ENCODE measurements at places on chromosomes 4 and X. TPM values are rescaled to one million over a fixed set of nuclear protein-coding genes. Genes with fewer than 3 reads are reported as not detected.
A peak's percentile ranks its signal among the peaks of the same experiment; 100 is the strongest.

Gene ZDHHC9
- total RNA-seq: 14.1 TPM

Gene SLC9B2
- total RNA-seq: 17.2 TPM

Gene PNMA3
- total RNA-seq: 0.17 TPM

Gene SLBP
- total RNA-seq: 43.6 TPM

Gene GIMD1
- total RNA-seq: not detected

Gene SMIM10
- 8.9 TPM for total RNA-seq

Gene ZNF718
- 5.8 TPM for total RNA-seq

Gene RTL9
- total RNA-seq: not detected

DNA sequence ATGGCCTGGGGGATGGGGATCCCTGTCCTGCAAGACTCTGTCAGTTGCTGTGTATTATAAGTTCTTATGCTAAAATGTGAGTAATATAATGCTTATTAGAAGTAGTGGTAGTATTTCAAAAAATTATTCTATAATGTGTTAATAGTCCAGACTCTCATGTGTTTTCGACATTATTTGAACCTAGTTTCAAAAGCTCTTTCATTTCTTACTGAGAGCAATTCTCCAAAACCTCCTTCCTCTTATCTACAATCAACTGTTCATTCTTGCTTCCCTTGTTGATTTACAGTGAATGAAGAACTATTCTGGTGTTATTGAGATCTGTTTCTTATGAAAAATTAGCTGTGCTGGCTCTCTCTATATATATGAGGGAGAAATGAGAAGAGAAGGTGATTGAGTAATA, 32.9 kb upstream of the PTPN13 start:
- no peaks in the 10 kb centered on the region for H3K27me3 ChIP-seq
- H3K4me3 ChIP-seq: no peak overlapping the region
- no peak overlapping the region for H3K27ac ChIP-seq
- no peaks in the 10 kb centered on the region for H3K4me1 ChIP-seq

DNA sequence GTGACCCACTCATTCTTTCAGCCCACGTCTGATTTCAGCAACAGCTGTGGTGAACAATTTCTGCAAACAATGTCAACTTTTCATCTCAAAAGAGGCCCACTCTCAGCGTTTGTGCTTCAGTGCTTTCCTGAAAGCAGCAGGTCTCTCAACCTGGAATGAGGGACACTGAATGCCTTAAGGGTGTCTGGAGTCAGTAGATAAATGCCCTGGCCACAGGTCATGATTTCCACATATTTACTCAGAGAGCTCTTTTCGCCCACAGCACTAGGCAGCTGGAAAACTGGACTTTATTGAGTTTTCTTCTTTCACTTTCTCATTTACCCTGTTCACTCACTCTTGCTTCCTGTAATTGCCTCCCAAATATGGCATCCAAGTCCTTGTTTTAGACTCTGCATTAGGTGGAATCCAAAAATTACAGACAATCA, 52.8 kb downstream of the NPFFR2 start:
- no peaks in the 10 kb centered on the region for H3K36me3 ChIP-seq
- H3K27ac ChIP-seq: no peak overlapping the region

- peak overlapping the region; percentile 97 for H3K27ac ChIP-seq
- no peaks in the 10 kb centered on the region for H3K36me3 ChIP-seq
- no peaks in the 10 kb centered on the region for H3K27me3 ChIP-seq
- H3K4me3 ChIP-seq: peak overlapping the region; percentile 73
- DNase-seq: no peak
These were observed 2.9 kb downstream of the KLHL15 start for GRCh38 chrX:24023972-24024669.

DNA sequence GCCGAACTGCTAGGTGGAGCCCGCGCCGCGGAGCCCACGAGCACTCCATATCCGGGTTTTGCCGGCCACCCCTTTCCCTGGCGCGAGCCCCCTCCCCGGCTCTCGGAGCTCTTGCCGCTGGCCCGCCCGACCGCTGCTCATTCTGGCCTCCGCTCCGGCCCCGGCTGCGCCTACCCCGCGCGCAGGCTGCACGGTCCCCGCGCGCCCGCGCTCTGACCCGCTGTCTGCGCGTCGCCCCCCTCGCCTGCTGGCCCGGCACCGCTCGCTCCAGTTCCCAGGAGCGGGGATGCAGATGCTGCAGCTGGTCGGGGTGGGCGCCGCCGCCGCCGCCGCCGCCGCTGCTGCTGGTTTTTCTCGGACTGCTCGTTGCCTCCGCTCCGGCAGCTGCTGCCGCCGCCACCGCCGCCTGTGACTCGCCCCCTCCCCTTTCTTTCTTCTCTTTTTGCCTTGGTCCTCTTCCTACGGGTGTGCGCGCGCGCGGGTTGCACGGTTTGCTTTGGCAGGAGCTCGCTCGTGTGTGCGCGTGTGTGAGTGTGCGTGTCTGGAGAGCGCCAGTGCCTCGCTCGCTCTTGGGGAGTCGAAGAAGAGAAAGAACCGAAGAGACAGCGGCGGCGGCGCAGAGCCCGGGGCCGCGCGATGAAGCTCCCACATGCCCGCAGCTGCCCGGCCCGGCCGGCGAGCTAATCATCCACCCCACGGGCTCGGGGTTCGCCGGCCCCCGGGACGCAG, at the start of gene ADGRL3:
ADGRL3 (plus strand) TSS at position 140 of the 729 bp plus-strand sequence.
- no peak for DNase-seq
- H3K27me3 ChIP-seq: no peaks in the 10 kb centered on the region
- no peaks in the 10 kb centered on the region for H3K36me3 ChIP-seq
- peaks cover 8% of the 10 kb centered on the region for H3K4me1 ChIP-seq
- peak within 1 kb of the TSS; percentile 52 for H3K27ac ChIP-seq

GRCh38 chr4:2251073-2251794, 9.3 kb upstream of the HAUS3 start:
- H3K27me3 ChIP-seq: no peaks in the 10 kb centered on the region
- DNase-seq: peak; percentile 82
- H3K4me3 ChIP-seq: no peak overlapping the region
- H3K4me1 ChIP-seq: peaks cover 31% of the 10 kb centered on the region

GRCh38 chr4:189147005-189147929, 793.4 kb upstream of the FRG1 start:
- no peak overlapping the region for H3K27ac ChIP-seq
- H3K36me3 ChIP-seq: no peaks in the 10 kb centered on the region
- no peaks in the 10 kb centered on the region for H3K4me1 ChIP-seq
- no peaks in the 10 kb centered on the region for H3K27me3 ChIP-seq
- no peak overlapping the region for H3K4me3 ChIP-seq

DNA sequence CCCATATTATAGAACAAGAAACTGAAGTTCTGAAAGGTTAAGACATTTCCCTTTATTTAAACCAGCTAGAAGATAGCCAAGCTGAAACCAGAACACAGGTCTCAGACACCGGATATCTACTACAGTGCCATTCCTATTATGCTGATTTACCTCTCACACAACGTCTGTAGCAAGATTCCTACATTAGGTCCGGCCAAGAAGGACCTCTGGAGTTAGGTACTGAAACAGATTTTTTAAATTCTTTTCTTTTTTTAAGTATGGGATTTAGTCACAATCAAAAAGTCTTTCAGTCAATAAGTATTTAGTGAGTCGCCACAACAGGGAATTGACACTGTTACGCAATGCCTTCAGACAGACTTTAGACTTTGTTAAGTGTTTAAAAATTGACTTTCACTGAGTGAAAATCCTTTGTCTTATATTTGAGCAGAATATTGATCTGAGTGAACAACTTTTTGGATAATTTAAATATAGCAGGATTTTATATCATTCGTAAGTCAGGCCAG, 26.5 kb upstream of the SPANXN4 start:
- no peaks in the 10 kb centered on the region for H3K36me3 ChIP-seq
- no peaks in the 10 kb centered on the region for H3K4me1 ChIP-seq
- H3K27ac ChIP-seq: no peak overlapping the region
- no peak for DNase-seq
- H3K4me3 ChIP-seq: no peak overlapping the region
- no peaks in the 10 kb centered on the region for H3K27me3 ChIP-seq

- no peaks in the 10 kb centered on the region for H3K27me3 ChIP-seq
- H3K4me3 ChIP-seq: no peak overlapping the region
- H3K36me3 ChIP-seq: no peaks in the 10 kb centered on the region
- no peak overlapping the region for H3K27ac ChIP-seq
These were observed 194.4 kb downstream of the BCOR start for GRCh38 chrX:39903343-39903742.

DNA sequence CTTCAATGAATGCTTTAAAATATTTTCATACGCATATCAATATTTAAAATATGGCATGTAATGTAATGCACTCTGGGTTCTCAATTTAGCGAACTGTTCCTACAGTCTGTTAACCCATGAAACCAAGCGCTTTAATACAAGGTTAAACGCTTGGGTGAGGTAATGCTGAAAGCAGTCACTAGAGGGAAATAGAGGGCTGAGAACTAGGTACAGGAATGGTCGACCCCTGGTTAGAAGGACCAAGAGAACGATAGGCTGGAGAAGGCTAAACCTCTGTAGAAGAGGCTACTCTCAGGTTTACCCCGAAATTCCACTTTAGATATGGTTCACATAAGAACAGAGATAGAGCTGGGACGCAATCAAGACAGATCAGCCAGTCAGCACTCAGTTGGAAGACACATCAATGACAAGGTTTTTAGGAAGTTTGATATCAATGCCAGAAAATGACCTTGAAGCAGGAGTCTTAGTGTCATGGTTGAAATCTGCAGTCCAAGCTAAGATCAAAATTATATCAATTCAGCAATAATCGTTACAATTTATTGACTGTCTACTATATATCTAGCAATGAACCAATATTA, 26.9 kb downstream of the ARSJ start:
- H3K27me3 ChIP-seq: no peaks in the 10 kb centered on the region
- peaks cover 13% of the 10 kb centered on the region for H3K4me1 ChIP-seq
- H3K27ac ChIP-seq: no peak overlapping the region

DNA sequence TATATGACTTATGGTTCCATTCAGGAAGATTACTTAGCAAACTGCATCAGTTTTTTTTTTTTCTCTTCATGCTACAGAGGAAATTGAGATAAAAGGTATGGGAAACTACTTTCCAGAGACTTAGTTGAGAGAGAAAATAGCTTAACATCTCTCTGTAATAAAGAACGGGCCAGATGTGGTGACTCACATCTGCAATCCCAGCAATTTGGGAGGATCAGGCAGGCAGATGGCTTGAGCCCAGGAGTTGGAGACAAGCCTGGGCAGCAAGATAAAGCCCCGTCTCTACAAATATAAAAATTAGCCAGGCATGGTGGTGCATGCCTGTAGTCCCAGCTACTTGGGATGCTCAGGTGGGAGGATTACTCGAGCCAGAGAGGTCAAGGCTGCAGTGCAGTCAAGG, 271.2 kb upstream of the TENM3 start:
- no peak overlapping the region for H3K27ac ChIP-seq
- H3K4me3 ChIP-seq: no peak overlapping the region
- no peaks in the 10 kb centered on the region for H3K4me1 ChIP-seq
- no peak for DNase-seq
- no peaks in the 10 kb centered on the region for H3K27me3 ChIP-seq

GRCh38 chrX:10756441-10756840, 136.1 kb upstream of the MID1 start:
- no peak overlapping the region for H3K27ac ChIP-seq
- no peak for DNase-seq
- H3K27me3 ChIP-seq: no peaks in the 10 kb centered on the region
- peaks cover 6% of the 10 kb centered on the region for H3K4me1 ChIP-seq

- no peak overlapping the region for H3K27ac ChIP-seq
- no peaks in the 10 kb centered on the region for H3K27me3 ChIP-seq
- no peak for DNase-seq
- H3K4me1 ChIP-seq: no peaks in the 10 kb centered on the region
- no peaks in the 10 kb centered on the region for H3K36me3 ChIP-seq
- no peak overlapping the region for H3K4me3 ChIP-seq
These were observed 2197.7 kb downstream of the ARAP2 start for GRCh38 chr4:34046580-34046979.
